HepG2 (cell line): ENCODE measurements at places on chromosomes 2 and 18.

DNA sequence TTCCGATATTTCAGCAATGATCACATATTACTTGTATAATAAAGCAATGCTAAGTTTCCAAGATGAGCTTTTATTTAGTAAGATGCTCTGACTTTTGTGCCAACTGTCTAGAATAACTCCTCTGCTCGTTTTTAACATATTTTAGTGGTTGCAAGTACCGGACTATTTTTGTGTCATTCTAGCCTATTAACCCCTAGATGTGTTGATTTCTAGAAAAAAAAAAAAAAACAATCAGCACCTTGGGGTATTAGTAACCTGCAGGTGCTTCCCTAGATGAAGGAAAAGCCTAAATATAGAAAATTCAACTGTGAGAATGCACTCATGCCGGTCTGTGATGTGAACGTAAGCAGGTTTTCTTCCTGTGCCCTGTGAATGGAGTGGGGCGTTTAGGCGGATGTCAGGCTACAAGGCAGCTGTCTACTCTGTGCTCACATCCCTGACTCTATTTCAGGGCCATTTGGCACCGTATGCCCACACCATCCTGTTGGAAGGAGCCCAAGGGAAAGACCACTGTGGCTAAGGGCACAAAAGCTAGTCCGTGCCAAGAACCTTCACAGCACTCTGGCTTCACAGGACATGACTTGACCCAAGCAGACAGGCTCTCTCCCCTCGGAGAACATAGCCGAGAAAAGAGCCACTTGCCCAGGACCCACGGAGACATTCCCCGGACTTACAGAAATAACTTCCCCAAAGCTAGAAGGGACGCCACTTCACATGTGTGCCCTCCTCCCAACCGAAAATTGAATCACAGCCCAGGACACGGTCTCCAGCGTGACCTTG lies 60.9 kb upstream of the AGAP1 start:
- no peak for DNase-seq
- H3K27ac ChIP-seq = no peak overlapping the region
- H3K36me3 ChIP-seq = no peaks in the 10 kb centered on the region

DNA sequence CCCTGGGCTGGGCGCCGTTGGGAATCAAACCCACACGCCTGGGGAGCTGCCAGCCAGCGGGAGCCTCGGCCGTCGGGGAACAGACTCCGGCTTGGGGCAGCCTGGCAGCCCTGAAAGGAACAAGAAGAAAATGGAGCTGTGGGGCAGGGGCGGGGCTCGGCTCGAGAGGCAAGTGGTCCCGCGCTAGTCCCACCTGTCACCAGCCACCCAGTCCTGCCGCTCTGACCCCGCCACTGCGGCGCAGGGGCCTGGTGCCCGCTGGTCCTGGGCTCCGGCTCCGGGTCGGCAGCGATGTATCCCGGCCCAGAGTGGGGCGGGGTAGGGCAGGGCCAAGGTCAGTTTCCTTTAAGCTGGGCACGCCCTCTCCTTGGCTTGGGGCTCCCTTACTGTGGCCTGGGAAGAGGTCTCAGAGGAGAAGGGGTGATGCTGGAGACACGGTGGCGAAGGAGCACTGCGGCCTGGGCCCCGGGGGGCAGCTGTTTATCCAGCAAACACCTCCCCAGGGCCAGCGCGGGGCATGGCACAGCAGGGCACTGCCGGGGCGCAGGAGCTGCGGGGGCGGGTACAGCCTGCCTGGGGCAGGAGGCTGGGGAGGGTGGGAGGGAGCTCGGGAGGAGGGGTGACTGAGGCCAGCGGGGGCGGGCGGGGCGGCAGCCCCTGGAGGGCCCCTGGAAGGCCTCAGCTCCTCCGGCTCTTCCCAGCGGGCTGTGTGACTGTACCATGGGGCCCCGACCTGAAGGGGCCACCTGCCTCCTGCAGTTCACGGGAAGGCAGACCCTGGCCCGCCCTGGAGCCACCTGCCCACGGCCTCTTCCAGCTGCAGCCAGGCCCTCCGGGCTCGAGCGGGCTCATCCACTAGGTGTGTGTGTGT lies 15.6 kb downstream of the ODC1 start:
- H3K36me3 ChIP-seq = no peaks in the 10 kb centered on the region
- no peak for DNase-seq
- peak overlapping the region; percentile 31; the same call in 1 of the 2 replicates for H3K4me3 ChIP-seq
- H3K27ac ChIP-seq = no peak overlapping the region
- H3K27me3 ChIP-seq = peaks cover 49% of the 10 kb centered on the region
- peaks cover 47% of the 10 kb centered on the region for H3K4me1 ChIP-seq

- H3K27me3 ChIP-seq = no peaks in the 10 kb centered on the region
- peaks cover 11% of the 10 kb centered on the region; the same call in 2 of the 3 replicates for H3K36me3 ChIP-seq
- H3K4me3 ChIP-seq = no peak overlapping the region
- no peak for DNase-seq
These were observed 25.5 kb upstream of the NFU1 start for GRCh38 chr2:69462780-69463179.

DNA sequence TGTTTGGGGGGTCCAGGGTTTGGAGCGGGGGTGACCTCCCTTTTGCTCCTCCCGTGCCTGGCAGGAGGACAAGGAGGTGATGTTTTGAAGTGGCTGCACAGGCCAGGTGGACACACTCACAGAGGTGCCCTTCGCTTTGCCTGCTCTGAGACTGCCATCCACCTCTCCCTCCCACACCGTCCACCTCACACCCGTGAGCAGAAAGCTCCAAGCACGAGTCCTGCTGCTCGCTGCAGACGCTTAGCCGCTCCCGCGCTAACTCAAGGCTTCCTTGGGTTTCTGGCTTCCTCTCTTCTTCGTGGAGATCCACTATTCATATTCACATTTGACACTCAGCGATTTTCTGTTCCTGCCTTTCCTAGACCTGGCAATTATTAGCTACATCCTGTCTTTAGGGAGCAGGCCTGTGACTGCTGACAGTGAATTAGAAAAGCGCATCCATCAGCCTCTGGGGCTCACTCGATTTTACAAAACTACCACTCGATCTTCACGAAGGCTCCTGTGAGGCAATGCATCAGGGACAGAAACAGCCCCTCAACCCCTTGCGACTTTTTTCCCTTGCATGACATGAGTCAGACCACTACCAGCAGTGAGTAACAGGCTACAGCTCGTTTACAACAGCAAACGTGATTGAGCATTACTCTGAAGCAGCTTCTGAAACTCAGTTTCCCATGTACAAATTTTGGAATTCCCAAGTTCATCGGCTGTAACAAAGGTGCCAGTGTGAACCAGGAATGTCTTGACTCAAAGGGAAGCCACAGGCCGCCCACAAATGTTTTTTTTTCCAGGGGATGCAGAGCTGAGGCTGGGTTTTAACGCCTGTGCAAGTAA lies 238.7 kb upstream of the SOX11 start:
- DNase-seq = no peak
- H3K4me3 ChIP-seq = no peak overlapping the region
- H3K27ac ChIP-seq = no peak overlapping the region
- no peaks in the 10 kb centered on the region for H3K27me3 ChIP-seq
- no peaks in the 10 kb centered on the region for H3K4me1 ChIP-seq

- no peak overlapping the region for H3K4me3 ChIP-seq
- no peak overlapping the region for H3K27ac ChIP-seq
- H3K4me1 ChIP-seq = no peaks in the 10 kb centered on the region
- H3K27me3 ChIP-seq = no peaks in the 10 kb centered on the region
These were observed 988.2 kb upstream of the CHAC2 start for GRCh38 chr2:52779446-52779845.

GRCh38 chr2:237431372-237431771 lies 17.4 kb upstream of the COL6A3 start:
- peaks cover 43% of the 10 kb centered on the region for H3K27me3 ChIP-seq
- no peaks in the 10 kb centered on the region for H3K4me1 ChIP-seq
- H3K27ac ChIP-seq = no peak overlapping the region
- H3K4me3 ChIP-seq = no peak overlapping the region
- no peaks in the 10 kb centered on the region for H3K36me3 ChIP-seq

GRCh38 chr2:7574385-7574784 lies 657.2 kb downstream of the RNF144A start:
- H3K36me3 ChIP-seq = no peaks in the 10 kb centered on the region
- no peak overlapping the region for H3K4me3 ChIP-seq
- no peak for DNase-seq
- H3K4me1 ChIP-seq = no peaks in the 10 kb centered on the region
- H3K27me3 ChIP-seq = no peaks in the 10 kb centered on the region
- H3K27ac ChIP-seq = no peak overlapping the region

- no peaks in the 10 kb centered on the region for H3K27me3 ChIP-seq
- no peak for DNase-seq
- H3K36me3 ChIP-seq = no peaks in the 10 kb centered on the region
- H3K4me1 ChIP-seq = peaks cover 67% of the 10 kb centered on the region
- H3K4me3 ChIP-seq = no peak overlapping the region
These were observed 11.5 kb upstream of the KYNU start for GRCh38 chr2:142865924-142866323.

GRCh38 chr2:22290302-22290701 lies 1094.7 kb upstream of the KLHL29 start:
- no peaks in the 10 kb centered on the region for H3K27me3 ChIP-seq
- no peaks in the 10 kb centered on the region for H3K36me3 ChIP-seq
- no peak overlapping the region for H3K27ac ChIP-seq
- no peak for DNase-seq
- H3K4me3 ChIP-seq = no peak overlapping the region

DNA sequence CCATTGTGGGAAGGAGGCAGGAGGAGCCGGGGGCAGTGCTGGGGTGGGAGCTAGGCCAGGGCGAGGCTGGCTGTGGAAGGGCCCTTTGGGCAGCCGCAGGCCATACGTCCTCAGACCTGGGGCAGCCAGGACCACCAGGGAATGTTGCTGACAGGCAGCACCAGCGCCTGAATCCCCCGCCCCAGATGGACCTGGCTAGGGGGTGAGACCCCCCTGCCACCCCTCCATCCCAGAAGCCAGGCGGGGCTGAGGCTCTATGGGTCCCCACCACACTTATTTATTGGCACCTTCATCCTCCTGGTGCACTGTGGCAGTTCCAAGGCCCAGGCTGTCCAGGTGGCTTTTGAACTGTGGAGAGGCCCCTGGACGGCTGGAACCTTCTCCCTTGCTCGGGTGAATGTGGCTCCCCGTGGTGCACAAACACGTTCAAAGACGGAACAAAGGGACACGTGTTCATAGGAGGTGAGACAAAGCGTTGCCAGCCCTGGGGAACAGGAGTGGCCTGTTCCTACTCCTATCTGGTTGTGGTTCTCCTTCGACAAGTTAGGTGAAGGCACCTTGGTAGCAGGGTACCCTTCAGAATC lies 35.1 kb downstream of the RAMP1 start:
- H3K27ac ChIP-seq = no peak overlapping the region
- H3K36me3 ChIP-seq = no peaks in the 10 kb centered on the region
- H3K4me3 ChIP-seq = no peak overlapping the region
- no peak for DNase-seq
- H3K27me3 ChIP-seq = peaks cover 52% of the 10 kb centered on the region
- H3K4me1 ChIP-seq = no peaks in the 10 kb centered on the region

- H3K4me3 ChIP-seq = no peak overlapping the region
- H3K36me3 ChIP-seq = no peaks in the 10 kb centered on the region
- DNase-seq = no peak
- H3K4me1 ChIP-seq = no peaks in the 10 kb centered on the region
- H3K27ac ChIP-seq = no peak overlapping the region
These were observed 97.0 kb downstream of the FOXI3 start for GRCh38 chr2:88355486-88355885.

GRCh38 chr2:40361478-40361877 lies 90.4 kb downstream of the SLC8A1 start:
- H3K36me3 ChIP-seq = no peaks in the 10 kb centered on the region
- H3K4me1 ChIP-seq = no peaks in the 10 kb centered on the region
- no peak overlapping the region for H3K27ac ChIP-seq
- H3K27me3 ChIP-seq = no peaks in the 10 kb centered on the region

GRCh38 chr2:26786207-26787028 lies 562 bp downstream of the CENPA start:
- peaks cover 19% of the 10 kb centered on the region for H3K36me3 ChIP-seq
- DNase-seq = no peak
- peak overlapping the region; percentile 60 for H3K27ac ChIP-seq

DNA sequence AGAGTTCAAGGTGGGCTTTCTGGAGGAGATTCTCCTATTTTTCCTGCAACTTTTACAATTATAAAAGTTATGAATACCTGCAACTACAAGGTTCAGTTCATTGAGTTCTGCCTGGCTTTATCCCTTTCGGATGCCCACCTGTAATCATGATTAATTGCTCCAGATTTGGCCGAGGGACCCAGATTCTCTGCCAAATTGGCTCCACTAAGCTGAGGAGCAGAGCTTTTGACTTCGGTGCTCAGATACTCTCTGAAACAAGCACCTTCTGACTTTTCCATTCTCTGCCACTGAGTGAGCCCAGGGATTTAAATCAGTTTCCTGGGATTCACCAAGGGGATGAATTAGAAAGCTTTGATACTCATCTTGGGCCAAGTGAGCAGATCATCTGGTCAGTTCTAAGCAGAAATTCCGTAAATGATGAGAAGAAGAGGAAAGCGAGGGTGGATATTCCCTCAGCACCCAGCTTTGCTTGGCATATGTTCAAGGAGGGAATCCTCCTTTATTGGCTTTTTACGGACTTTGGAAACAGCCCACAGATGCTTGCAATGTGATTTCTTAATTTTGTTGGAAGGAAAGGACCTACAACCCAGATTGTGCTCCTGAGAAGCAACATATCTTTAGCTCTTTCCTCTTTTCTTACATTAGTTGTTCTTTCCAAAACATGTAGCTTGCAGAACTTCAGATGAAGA lies 179.2 kb downstream of the SETBP1 start:
- H3K4me1 ChIP-seq = no peaks in the 10 kb centered on the region
- H3K27ac ChIP-seq = no peak overlapping the region
- no peaks in the 10 kb centered on the region for H3K27me3 ChIP-seq
- DNase-seq = no peak

DNA sequence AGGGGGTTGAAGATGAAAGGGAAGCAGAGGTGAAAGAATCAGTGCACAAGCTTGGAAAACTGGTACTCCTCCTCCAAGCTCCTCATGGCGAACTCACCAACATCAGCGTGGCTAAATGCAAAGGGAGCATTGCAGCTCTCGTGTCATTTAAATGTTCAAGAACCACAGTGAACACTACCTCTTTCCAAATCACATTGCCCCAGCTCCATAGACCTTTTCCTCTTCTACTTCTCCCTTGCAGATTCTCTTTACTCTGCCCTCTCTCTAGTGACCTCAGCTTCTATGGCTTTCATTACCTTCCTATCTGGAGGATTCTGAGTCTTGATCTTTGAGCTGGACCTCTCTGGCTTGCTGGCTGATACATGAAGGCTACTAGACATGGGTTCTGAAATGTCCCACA lies 14.3 kb downstream of the EPB41L3 start:
- no peak overlapping the region for H3K4me3 ChIP-seq
- no peak overlapping the region for H3K27ac ChIP-seq
- no peaks in the 10 kb centered on the region for H3K27me3 ChIP-seq
- no peaks in the 10 kb centered on the region for H3K36me3 ChIP-seq
- DNase-seq = no peak

- H3K4me3 ChIP-seq = no peak overlapping the region
- H3K27me3 ChIP-seq = no peaks in the 10 kb centered on the region
- no peak overlapping the region for H3K27ac ChIP-seq
- no peak for DNase-seq
These were observed 395.2 kb downstream of the RAD51AP2 start for GRCh38 chr2:17122887-17123501.

GRCh38 chr2:187377340-187377739 lies 70.7 kb downstream of the CALCRL start:
- H3K4me3 ChIP-seq = no peak overlapping the region
- no peak overlapping the region for H3K27ac ChIP-seq
- no peaks in the 10 kb centered on the region for H3K36me3 ChIP-seq
- DNase-seq = no peak

GRCh38 chr2:222358876-222359275 lies 60.1 kb upstream of the PAX3 start:
- no peaks in the 10 kb centered on the region for H3K27me3 ChIP-seq
- H3K4me3 ChIP-seq = no peak overlapping the region
- no peak overlapping the region for H3K27ac ChIP-seq
- DNase-seq = no peak
- H3K4me1 ChIP-seq = no peaks in the 10 kb centered on the region
- H3K36me3 ChIP-seq = no peaks in the 10 kb centered on the region

- peaks cover 26% of the 10 kb centered on the region for H3K36me3 ChIP-seq
- no peak overlapping the region for H3K4me3 ChIP-seq
- DNase-seq = no peak
- no peaks in the 10 kb centered on the region for H3K4me1 ChIP-seq
These were observed 109.2 kb downstream of the HIBCH start for GRCh38 chr2:190210471-190210870.
